ENCODE measurements at places on chromosomes 5 and 9. TPM values are rescaled to one million over a fixed set of nuclear protein-coding genes. Genes with fewer than 3 reads are reported as not detected.
A peak's percentile ranks its signal among the peaks of the same experiment; 100 is the strongest.

- H3K4me3 ChIP-seq = no peak overlapping the region
- peaks cover 13% of the 10 kb centered on the region for H3K4me1 ChIP-seq
- no peaks in the 10 kb centered on the region for H3K27me3 ChIP-seq
- H3K36me3 ChIP-seq = peaks cover 55% of the 10 kb centered on the region
These were observed 76.8 kb upstream of the NIPAL4 start for GRCh38 chr5:157382996-157383800.

DNA sequence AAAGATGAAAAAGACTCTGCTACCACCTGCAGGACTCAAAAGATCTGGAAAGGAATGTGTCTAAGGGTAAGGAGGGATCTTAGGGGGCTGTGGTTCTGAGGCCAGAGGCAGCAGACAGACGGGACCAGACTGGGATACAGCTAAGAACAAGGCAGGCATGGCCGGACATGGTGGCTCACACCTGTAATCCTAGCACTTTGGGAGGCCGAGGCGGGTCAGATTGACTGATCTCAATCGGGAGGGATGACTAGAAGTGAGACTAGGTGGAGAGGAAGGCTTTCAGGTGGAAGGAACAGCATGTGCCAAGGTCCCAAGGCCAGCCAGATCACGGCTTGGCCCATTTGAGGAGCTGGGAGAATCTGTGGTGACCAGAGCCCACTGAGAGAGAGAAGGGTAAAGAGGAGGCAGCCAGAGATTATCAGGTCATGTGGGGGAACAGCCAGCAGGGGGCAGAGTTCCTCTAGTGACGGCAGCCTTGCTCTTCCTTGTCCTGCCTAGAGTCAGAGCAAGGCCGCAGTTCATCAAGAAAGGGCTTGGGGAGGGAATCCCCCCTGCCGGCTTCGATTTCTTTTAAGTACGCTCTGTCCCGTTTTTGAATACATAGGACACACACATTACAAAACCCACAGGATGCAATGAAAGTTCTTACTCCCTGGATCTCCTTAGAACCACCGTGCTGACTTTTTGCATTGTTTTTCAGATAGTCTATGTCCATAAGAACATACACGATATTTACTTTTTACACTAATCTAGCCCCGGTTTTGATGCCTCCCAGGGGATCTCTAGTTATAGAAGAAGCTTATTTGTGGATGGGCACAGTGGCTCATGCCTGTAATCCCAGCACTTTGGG lies 2.6 kb upstream of the OLFML2A start:
- DNase-seq = peak; percentile 90
- H3K36me3 ChIP-seq = no peaks in the 10 kb centered on the region
- peaks cover 50% of the 10 kb centered on the region for H3K27me3 ChIP-seq
- H3K4me1 ChIP-seq = peaks cover 41% of the 10 kb centered on the region

DNA sequence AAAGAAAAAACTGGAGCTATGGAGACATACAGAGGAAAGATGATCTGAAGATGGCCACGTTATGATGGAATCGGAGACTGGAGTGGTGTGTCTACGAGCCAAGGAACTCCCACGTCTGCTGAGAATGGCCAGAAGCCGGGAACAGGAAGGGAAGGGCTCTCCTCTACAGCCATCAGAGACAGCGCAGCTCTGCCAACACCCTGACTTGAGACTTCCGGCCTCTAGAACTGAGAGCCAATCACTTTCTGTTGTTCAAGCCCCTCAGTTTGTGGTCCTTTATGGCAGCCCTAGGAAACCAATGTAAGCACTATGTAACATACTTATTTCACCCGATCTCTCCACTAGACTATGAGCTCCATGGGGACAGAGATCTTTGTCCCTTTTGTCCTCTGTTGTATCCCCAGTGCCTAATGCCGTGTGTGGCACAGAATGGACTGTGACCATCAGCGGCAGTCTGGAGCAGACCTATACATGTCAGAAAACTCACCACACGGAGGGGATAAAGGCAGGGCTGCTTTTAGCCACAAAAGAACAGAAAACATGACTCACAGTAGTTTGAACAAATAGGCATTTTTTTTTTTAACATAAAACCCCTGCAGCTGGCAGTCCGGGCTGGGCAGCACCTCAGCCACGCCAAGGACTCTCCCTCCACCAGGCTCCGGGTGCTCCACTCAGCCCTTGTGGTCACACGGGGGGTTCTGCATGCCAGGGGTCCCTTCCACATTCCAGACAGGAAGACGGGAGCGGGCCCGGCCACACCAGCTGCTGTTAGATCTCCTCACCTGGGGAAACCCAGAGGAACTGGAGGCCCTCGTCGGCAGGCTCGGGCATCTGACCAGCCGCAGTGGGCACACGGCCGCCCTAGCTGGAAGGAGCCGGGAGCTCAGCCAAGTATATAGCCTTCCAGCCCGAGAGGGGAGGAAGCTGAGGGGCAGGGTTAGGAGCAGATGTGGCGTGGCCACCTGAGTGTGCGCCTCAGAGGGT lies 16.1 kb upstream of the MXD3 start:
- peaks cover 10% of the 10 kb centered on the region for H3K36me3 ChIP-seq
- H3K27me3 ChIP-seq = no peaks in the 10 kb centered on the region
- DNase-seq = no peak
- peaks cover 4% of the 10 kb centered on the region for H3K4me1 ChIP-seq
- H3K4me3 ChIP-seq = no peak overlapping the region

DNA sequence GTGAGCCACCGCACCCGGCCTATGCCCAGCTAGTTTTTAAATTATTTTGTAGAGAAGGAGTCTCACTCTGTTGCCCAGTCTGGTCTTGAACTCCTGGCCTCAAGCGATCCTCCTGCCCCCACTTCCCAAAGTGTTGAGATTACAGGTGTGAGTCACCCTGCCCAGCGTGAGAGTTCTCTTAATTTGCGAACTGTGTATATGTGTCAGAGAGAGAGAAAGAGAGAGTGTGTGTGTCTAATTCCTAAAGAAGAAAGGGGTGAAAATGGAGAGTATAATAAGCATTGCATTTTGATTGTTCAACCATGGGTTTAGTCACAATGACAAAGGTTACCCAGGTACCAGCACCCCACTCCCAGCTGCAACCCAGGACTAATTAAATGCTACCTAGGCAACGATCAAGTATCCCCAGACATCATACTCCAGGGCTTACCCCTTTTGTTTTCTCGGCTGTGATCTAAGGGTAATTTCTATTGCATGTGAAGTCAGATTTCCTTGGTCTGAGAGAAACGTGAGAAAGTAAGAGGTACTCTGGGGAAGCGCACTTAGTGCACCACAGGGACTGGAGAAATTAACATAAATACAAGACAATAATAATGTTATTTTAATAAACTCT lies 16.6 kb downstream of the MAP1B start:
- H3K27ac ChIP-seq = no peak overlapping the region
- no peak for DNase-seq
- H3K4me1 ChIP-seq = no peaks in the 10 kb centered on the region
- H3K4me3 ChIP-seq = no peak overlapping the region
- H3K27me3 ChIP-seq = peaks cover 42% of the 10 kb centered on the region

- H3K4me1 ChIP-seq = peaks cover 50% of the 10 kb centered on the region
- peak overlapping the region; percentile 83 for H3K4me3 ChIP-seq
- DNase-seq = peak; percentile 71
These were observed 427 bp downstream of the SERINC5 start for GRCh38 chr5:80255431-80255810.

GRCh38 chr9:73219985-73220626 lies 68.4 kb downstream of the ANXA1 start:
- H3K27me3 ChIP-seq = peaks cover 30% of the 10 kb centered on the region
- peaks cover 20% of the 10 kb centered on the region for H3K4me1 ChIP-seq
- no peaks in the 10 kb centered on the region for H3K36me3 ChIP-seq
- peak; percentile 39 for DNase-seq
- no peak overlapping the region for H3K4me3 ChIP-seq

GRCh38 chr5:164470312-164470711 lies 964.9 kb downstream of the MAT2B start:
- no peaks in the 10 kb centered on the region for H3K4me1 ChIP-seq
- H3K36me3 ChIP-seq = no peaks in the 10 kb centered on the region
- H3K27me3 ChIP-seq = no peaks in the 10 kb centered on the region
- no peak for DNase-seq
- H3K4me3 ChIP-seq = no peak overlapping the region

GRCh38 chr5:11300736-11301135 lies 539.7 kb upstream of the DAP start:
- no peak for DNase-seq
- no peak overlapping the region for H3K4me3 ChIP-seq
- no peaks in the 10 kb centered on the region for H3K4me1 ChIP-seq
- no peaks in the 10 kb centered on the region for H3K36me3 ChIP-seq
- no peaks in the 10 kb centered on the region for H3K27me3 ChIP-seq

GRCh38 chr9:83238871-83239640 lies 176.1 kb upstream of the RASEF start:
- DNase-seq = no peak
- no peaks in the 10 kb centered on the region for H3K4me1 ChIP-seq
- H3K27ac ChIP-seq = no peak overlapping the region
- peaks cover 2% of the 10 kb centered on the region for H3K27me3 ChIP-seq
- H3K36me3 ChIP-seq = peaks cover 2% of the 10 kb centered on the region

DNA sequence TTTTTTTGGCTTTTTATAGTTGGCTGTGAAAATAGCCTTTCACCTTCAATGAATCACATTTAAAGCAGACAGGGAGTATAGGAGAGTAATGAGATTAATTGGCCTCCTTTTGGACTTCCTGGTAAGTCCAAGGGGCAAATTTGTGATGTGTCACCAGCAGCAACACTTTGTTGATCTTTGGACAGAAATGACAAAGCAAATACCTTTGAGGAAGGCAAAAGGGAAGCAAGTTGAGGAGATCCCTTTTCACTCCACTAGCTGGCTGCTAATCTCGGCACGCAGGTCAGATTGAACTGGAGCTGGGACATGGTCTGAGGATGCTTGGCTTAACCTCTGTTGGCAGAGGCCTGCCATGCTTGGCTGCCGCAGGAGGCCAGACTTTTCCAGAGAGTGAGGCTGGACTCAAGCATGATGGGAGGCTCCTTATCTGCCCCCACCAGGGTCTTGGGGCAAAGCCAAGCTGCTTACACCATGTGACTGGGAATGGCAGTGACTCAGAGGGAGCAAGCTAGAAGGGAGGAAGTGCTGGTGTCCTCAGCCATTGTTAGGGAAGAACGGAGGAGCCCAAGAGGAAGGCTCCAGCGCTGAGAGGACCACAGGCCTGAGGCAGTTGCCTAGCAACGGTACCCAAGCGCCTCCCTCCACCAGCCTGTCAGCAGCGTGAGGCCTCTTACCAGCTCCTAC lies 174.5 kb upstream of the MAP1B start:
- no peak overlapping the region for H3K4me3 ChIP-seq
- peaks cover 6% of the 10 kb centered on the region for H3K27me3 ChIP-seq
- no peak for DNase-seq
- no peaks in the 10 kb centered on the region for H3K36me3 ChIP-seq
- no peak overlapping the region for H3K27ac ChIP-seq

GRCh38 chr5:92694067-92694466 lies 887.0 kb downstream of the NR2F1-AS1 start:
- H3K27me3 ChIP-seq = no peaks in the 10 kb centered on the region
- H3K27ac ChIP-seq = no peak overlapping the region
- no peak overlapping the region for H3K4me3 ChIP-seq
- H3K36me3 ChIP-seq = no peaks in the 10 kb centered on the region
- no peaks in the 10 kb centered on the region for H3K4me1 ChIP-seq
- DNase-seq = no peak

- H3K4me3 ChIP-seq = no peak overlapping the region
- no peaks in the 10 kb centered on the region for H3K4me1 ChIP-seq
- DNase-seq = no peak
- no peak overlapping the region for H3K27ac ChIP-seq
- no peaks in the 10 kb centered on the region for H3K36me3 ChIP-seq
These were observed 6.1 kb downstream of the SARDH start for GRCh38 chr9:133731876-133732638.

DNA sequence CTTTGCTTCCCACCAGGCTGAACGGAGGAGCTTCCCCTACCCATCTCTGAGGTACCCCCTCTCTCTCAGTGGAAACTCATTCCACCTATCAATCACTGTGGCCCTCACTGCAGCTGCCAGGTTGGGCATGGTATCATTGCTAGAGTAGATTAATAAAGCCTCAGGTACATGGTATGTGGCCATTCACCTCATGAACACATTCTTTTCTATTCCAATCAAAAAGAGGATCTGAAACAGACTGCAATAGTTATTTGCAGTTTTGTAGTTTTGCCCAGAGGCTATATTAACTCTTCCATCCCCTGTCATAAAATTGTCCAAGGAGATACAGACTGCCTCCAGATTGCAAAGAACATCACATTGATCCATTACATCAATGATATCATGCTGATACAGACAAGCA lies 85.8 kb upstream of the MVB12B start:
- H3K27ac ChIP-seq = no peak overlapping the region
- H3K27me3 ChIP-seq = peaks cover 10% of the 10 kb centered on the region
- H3K4me1 ChIP-seq = no peaks in the 10 kb centered on the region
- no peak for DNase-seq
- H3K36me3 ChIP-seq = peaks cover 3% of the 10 kb centered on the region

GRCh38 chr5:82374637-82375036 lies 96.5 kb upstream of the RPS23 start:
- no peaks in the 10 kb centered on the region for H3K36me3 ChIP-seq
- H3K4me1 ChIP-seq = peaks cover 9% of the 10 kb centered on the region
- H3K27me3 ChIP-seq = no peaks in the 10 kb centered on the region
- no peak overlapping the region for H3K27ac ChIP-seq
- no peak overlapping the region for H3K4me3 ChIP-seq

DNA sequence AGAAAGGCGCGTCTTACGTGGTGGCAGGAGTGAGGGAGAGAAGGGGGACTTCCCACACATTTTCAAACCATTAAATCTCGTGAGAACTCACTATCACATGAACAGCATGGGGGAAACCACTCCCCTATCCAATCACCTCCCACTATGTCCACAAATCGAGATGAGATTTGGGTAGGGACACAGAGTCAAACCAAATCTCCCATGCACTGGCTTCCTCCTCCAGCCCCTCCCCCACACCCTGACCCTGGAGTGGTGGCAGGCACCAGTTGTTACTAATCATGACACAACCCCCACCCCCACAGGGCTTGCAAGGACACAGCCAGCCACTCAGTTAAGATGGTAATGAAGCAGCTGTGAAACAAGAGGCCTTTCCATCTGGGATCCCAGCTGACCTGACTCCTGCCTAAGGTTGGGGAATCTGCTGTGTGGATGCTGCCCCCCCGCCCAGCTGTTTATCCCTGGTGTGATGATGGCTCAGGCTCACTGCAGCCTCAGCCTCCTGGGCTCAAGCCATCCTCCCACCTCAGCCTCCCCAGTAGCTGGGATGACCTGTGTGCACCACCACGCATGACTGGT lies 57.1 kb upstream of the FUBP3 start:
- H3K36me3 ChIP-seq = no peaks in the 10 kb centered on the region
- H3K4me3 ChIP-seq = no peak overlapping the region
- peaks cover 2% of the 10 kb centered on the region for H3K27me3 ChIP-seq
- DNase-seq = peak; percentile 42

DNA sequence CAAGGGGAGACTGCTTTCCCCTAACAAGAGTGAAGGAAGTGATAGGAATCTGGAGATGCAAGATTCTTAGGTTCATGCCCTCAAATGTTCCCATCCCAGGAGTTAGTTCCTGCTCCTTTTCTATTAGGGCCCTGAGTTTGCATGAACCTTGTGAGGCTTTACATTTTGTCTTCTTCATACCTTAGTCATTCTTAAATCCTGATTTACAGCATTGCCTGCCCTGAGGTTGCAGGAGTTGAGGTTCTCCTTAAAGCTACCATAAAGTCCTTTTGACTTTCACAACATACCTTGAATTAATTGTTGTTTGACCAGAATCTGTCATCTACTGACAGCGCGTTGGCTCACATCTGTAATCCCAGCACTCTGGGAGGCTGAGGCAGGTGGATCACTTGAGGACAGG lies 151.5 kb upstream of the ABCA1 start:
- H3K4me3 ChIP-seq = no peak overlapping the region
- H3K27ac ChIP-seq = no peak overlapping the region
- no peak for DNase-seq
- no peaks in the 10 kb centered on the region for H3K27me3 ChIP-seq

FBP2 gene
- not detected for total RNA-seq

SPINK13 gene
- total RNA-seq = not detected

CMBL gene
- 1.3 TPM for total RNA-seq

SVEP1 gene
- not detected for total RNA-seq

MAMDC4 gene
- 14.3 TPM for total RNA-seq

Data from activated CD4-positive, alpha-beta memory T cell treated with anti-CD3 and anti-CD28 coated beads for 36 hours (primary cell).